ENCODE measurements at places on chromosomes 6 and 20. TPM values are rescaled to one million over a fixed set of nuclear protein-coding genes. Genes with fewer than 3 reads are reported as not detected.

TRIM40 gene
- total RNA-seq, result not detected

GRCh38 chr6:163698086-163698485 is 283.6 kb downstream of the QKI start:
- H3K36me3 ChIP-seq, result no peaks in the 10 kb centered on the region
- H3K4me3 ChIP-seq, result no peak overlapping the region
- no peak overlapping the region for H3K27ac ChIP-seq
- no peaks in the 10 kb centered on the region for H3K27me3 ChIP-seq
- no peak for DNase-seq

GRCh38 chr6:145699462-145699861 is 35.9 kb downstream of the EPM2A start:
- H3K4me1 ChIP-seq, result no peaks in the 10 kb centered on the region
- H3K27me3 ChIP-seq, result no peaks in the 10 kb centered on the region
- H3K27ac ChIP-seq, result no peak overlapping the region
- no peak for DNase-seq
- H3K4me3 ChIP-seq, result no peak overlapping the region
- H3K36me3 ChIP-seq, result no peaks in the 10 kb centered on the region

DNA sequence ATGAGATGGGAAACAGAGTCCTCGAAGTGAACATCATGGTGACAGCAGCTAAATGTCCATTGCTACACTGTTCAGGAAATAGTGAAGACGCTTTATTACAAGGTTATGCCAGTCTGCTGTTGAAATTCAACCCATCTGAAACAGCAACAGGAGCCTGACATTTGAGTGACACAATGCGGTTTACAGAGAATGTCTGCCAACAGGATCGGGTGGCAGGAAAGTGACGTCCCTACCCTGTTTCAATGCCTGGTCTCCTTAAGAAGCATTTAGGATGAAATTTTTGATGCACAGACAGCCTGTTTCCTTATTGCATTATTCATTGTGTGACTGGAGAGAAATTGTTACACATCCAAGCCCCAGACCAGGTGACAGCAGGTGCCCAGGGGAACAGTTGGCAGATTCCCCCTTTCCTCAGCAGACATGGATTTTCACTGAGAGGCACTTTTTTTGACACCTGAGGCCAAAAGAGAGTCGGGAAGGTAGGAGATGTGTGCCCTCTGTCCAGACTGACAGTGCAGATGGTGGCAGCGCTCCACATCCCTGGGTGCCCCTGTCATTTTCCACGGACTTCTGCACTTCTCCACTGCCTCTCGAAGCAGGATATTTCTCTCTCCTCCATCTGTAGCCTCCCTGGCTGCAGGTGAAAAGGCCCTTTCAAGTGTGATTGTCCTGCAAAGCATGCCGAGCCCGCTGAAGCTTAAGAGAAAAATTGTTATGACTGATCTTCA is 87.9 kb downstream of the BFSP1 start:
- no peaks in the 10 kb centered on the region for H3K27me3 ChIP-seq
- H3K36me3 ChIP-seq, result no peaks in the 10 kb centered on the region
- DNase-seq, result no peak

DNA sequence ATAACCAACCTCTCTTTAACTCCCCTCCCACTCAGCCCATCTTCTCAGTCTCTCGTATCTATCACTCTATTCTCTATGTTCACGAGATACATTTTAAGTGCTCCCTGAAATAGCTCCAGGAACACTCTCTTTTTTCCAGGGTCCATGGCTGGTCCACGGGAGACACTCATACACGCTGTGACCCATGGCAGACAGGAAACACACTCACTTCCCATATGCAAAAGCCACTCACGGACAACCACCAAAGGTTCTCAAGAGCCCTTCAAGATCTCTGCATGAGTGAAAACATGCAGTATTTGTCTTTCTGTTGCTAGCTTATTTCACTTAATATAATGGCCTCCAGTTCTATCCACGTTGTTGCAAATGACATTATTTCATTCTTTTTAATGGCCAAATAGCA is 71.4 kb upstream of the PCSK2 start:
- no peak overlapping the region for H3K4me3 ChIP-seq
- no peaks in the 10 kb centered on the region for H3K36me3 ChIP-seq

- H3K27me3 ChIP-seq, result no peaks in the 10 kb centered on the region
- no peak for DNase-seq
- H3K27ac ChIP-seq, result no peak overlapping the region
- no peaks in the 10 kb centered on the region for H3K36me3 ChIP-seq
- H3K4me1 ChIP-seq, result no peaks in the 10 kb centered on the region
- no peak overlapping the region for H3K4me3 ChIP-seq
Observed at GRCh38 chr6:76886900-76887299, 576.4 kb downstream of the HTR1B start.

DNA sequence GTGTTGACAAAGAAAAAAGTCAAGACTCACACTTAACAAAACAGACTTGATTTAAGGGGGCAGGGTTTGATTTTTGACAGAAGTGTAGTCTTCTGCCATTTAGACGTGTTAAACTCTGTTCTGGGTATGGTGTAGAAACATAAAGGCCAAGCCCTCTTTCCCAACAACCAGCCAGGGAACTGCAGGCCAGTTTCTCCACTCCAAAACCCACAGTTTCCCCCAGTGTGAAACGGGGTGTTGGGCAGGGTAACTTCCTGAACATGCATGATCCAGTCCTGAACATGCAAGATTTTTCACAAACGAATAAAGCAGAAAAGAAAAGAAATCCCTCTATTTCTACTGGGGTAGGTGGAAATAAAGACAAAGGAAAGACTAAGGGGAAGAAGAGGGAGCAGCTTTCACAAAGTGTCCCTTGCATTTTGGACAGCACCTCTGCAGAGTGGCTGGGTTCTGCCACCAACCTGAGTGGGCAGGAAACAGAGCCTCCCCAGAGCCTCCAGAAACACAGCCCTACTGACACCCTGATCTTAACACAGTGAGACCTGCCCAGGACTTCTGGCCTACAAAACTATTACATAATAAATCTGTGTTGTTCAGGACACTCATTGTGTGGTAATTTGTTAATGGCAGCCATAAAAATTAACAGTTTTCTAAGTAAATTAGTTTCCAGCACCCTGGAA is 7.5 kb downstream of the APMAP start:
- no peaks in the 10 kb centered on the region for H3K4me1 ChIP-seq
- no peaks in the 10 kb centered on the region for H3K27me3 ChIP-seq
- no peak overlapping the region for H3K27ac ChIP-seq

C4B gene
- 298 TPM for total RNA-seq

DNA sequence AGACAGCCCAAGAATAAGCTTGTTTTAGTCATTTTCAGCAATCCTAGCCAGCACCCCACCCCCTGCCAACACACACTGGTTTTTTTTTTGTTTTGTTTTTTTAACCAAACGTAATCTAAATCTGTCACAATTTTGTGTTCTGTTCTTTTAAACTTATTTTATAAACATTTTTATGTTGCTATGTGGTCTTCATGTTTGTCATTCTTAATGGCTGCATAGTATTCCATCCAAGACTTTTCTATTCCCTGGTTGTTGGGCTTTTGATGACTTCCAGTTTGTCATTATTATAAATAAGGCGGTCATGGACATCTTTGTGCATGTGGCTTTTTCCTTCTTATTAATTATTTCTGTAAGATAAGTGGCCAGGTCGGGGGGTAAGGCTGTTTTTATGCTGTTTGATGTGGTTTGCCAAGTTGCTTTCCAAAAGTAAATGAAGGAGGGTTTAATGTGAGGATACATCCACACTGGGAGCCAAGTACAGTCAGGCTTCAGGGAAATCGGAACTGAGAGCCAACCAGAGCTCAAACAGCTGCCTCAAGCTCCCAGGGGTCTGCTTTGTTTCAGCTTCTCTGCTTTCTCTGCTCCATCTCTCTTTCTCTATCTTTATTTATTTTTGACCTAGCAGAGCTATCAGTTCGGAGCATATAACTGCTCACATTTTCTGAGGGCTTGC is 125.8 kb downstream of the VEGFA start:
- no peaks in the 10 kb centered on the region for H3K27me3 ChIP-seq
- no peak overlapping the region for H3K27ac ChIP-seq
- H3K4me1 ChIP-seq, result no peaks in the 10 kb centered on the region
- H3K4me3 ChIP-seq, result no peak overlapping the region
